ENCODE measurements at places on chromosomes 2 and 18.

GRCh38 chr18:3048121-3048520 lies 35.2 kb upstream of the LPIN2 start:
- no peak for DNase-seq

DNA sequence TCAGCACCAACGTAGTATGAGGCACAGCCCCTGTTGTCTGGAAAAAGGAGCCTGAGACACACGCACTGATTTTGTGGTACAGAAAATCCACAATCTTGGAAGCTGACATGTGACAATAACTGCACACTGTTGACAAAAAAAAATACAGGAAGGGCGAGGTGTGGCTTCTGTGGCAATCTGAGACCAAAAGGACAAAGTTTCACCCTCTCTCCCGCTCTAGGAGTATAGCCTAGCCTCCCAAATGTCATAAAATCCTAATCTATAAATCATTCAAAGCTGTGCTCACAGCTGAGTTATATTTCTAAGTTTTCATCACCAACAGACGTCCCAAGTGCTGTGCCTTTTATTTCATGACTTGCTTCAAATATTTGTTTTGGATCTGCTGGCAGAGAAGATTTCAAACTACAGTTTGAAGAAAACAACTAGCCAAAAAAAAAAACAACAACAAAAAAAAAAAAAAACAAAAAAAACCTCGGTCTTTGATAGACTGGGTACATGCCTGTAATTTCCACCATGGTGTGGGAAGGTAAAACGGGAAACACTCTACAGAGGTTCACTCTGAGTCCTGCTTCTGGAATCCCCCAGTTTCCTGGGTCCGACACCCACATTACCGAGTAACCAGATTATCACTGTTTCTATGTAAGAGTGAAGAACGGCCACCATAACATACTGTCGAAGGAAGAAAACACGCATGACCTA lies 61.0 kb downstream of the C2orf76 start:
- no peak for DNase-seq

- no peak for DNase-seq
Observed at GRCh38 chr2:199705538-199705937, 145.5 kb downstream of the FTCDNL1 start.

GRCh38 chr18:44852818-44853217 lies 172.1 kb downstream of the SETBP1 start:
- no peak for DNase-seq
